ENCODE measurements at places on chromosomes 3 and 15.
A peak's percentile ranks its signal among the peaks of the same experiment; 100 is the strongest.

GRCh38 chr15:28097656-28098359, 1.3 kb downstream of the OCA2 start:
- no peak for DNase-seq

DNA sequence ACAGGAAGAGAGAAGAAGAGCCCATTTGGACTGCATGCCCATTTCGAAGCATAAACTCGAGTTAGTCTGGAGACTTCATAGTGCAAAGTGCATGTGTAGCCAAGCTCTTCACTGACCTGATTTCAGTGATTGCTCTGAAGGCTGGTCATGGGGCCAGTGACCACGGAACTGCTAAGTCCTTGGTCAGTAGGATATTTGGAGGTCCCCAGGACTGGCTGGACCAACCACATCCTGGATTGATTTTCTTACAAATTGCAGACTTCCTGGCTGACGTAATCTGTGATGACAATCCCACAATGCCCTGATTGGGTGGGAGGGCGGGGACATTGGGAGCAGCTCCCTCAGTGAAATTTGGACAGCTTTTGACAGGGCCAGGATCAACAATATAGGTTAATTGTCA, 233.4 kb downstream of the CACNA2D3 start:
- no peak for DNase-seq

GRCh38 chr15:83443076-83443847, 3.9 kb upstream of the SH3GL3 start:
- DNase-seq = no peak

DNA sequence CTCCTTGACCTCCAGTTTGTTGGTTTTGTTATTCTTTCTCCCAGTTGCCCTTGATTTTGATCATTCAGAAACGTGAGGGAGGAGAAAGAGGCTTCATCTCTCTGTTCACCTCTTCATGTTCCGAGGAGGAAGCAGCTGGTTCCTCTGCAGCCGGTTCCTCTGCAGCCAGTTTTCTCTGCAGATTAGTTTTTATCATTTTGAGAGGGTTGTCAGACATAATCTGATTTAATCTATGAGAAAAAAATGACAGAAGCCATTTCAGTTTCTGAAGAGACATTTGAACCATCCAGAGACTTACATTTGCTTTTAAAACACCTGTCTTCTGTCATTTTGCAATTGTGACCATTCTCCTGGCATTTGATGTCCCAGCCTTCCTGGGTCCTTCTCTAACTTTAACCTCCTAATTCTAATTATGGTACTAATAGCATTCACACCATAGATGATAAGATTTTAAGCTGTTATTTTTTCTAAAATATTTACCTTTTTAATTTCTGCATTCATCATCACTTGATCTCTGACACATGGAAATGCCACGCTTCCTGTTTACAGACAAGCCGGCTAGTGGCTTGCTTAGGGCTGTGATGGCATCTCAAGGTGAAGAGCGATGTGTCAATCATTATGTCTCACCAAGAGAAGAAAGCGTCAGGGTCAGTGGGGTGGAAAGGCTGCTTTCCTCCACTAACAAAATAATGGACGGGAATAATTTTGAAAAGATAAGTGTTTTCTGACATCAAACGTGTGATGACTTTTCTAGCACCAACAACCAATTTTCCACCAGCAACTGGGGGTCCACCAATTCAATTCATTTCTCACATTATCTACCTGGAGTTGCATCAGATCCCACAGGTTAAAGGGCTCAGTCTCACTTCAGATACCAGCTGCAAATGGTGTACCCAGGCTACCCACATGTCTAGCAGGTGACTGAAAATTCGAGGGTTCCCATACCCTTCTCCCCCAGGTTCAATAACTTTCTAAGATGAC, 76.4 kb downstream of the CHRNA7 start:
- no peak for DNase-seq

DNA sequence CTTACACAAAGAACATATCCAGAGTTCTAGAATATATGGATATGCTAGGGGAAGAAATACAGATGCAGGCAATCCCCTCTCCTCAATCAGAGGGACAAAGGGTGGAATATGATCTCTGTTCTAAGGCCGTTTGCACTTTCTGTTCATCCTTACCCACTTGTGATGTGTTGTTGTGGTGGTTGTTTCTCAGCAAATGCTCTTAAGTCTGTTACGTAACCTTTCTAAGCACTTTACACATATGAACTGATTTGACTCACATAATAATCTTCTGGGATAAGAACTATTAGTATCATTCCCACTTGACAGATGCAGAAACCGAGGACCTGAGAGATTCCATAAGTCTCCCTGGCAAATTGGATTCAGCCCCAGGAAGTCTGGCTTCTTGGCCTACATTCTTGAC, 40.5 kb downstream of the NGRN start:
- DNase-seq = no peak

GRCh38 chr15:77964193-77964592, 113.3 kb downstream of the TBC1D2B start:
- no peak for DNase-seq

DNA sequence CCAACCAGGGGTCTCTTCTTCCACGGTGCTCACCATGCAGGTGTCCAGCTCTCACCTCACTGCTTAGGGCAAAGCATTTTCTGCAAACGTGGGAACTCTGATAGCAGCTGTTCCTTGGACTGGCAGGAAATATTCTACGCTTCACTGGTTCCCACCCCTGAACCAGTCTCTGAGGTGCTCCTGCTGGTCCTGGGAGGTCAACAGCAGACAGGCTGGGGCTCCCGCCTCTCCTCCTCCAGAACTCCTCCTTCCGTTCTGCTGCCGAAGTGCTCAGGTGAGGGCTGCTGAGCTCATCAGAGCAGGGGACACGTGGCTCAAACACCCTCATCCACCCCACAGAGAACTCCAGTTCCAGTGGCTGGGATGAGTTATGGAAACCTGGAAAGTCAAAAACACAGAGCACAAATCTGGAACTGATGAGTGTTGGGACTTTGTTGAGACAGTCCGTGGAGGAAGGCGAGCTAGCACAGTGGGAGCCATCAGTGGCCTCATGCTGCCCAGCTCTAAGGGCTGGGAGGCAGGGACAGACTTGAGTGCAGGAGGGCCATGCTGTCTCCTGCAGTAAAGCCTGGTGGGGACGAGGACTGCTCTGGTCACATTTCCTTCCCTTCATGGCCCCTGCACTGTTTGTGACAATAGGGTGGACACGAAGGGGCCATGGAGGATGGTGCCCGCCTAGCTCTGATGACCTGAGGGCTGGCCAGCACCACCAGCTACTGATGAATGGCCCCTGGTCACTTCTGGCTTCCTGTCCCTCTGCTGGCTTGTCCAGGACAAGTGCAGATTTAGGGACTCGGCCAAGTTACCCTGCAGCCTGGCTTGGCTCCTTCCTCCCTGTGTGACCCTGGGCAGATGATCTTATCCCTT, 137.8 kb downstream of the KLF13 start:
- peak; percentile 46 for DNase-seq

GRCh38 chr15:40357723-40358470, at the start of gene DISP2:
DISP2 (plus strand) TSS chr15:40358219; CDS start chr15:40358322, 103 bp downstream.
- peak; percentile 94 for DNase-seq

- DNase-seq = no peak
These were observed 23.7 kb downstream of the RORA start for GRCh38 chr15:61205346-61205921.

- DNase-seq = no peak
These were observed 8.2 kb downstream of the RBPMS2 start for GRCh38 chr15:64767203-64767602.

GRCh38 chr3:24123596-24123995, 178.5 kb downstream of the NR1D2 start:
- no peak for DNase-seq

DNA sequence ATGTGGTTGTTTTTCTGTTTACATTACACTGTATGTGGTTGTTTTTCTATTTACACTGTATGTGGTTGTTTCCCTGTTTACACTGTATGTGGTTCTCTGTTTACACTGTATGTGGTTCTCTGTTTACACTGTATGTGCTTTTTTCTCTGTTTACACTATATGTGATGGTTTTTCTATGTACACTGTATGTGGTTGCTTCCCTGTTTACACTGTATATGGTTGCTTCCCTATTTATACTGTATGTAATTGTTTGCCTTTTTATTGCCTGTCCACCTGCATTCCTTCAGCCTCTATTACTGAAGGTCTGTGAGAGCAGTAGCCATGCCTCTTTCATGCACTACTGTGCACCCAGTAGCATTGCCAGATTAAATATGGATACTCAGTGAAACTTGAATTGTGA, 94.3 kb downstream of the MITF start:
- no peak for DNase-seq

GRCh38 chr3:46935168-46935858, 41.2 kb downstream of the CCDC12 start:
- no peak for DNase-seq

GRCh38 chr3:25386686-25387255, 41.3 kb upstream of the RARB start:
- no peak for DNase-seq

GRCh38 chr3:138919325-138919724, 27.6 kb downstream of the FOXL2 start:
- no peak for DNase-seq

- DNase-seq = no peak
These were observed 446.5 kb downstream of the CNTN3 start for GRCh38 chr3:74167926-74168325.

DNA sequence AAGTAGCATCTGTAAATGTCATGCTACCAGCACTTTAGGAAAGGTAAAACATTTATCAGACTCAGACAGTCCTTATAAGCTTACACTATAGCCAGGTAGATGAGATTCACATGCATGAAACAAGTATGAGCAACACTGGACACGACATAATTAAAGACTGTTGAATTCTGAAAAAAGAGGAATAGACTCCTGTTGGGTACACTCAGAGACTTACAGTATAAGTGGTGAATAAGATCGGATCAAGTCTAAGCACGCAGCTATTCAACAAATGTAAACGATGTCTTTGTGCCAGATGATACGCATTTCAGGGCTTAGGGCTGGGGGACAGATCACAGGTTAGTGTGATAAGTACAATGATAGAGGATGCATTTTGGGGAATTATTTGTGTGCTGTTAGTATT, 43.2 kb upstream of the SPPL2A start:
- no peak for DNase-seq

- no peak for DNase-seq
These were observed 11.0 kb downstream of the POMGNT2 start for GRCh38 chr3:43094851-43095250.

DNA sequence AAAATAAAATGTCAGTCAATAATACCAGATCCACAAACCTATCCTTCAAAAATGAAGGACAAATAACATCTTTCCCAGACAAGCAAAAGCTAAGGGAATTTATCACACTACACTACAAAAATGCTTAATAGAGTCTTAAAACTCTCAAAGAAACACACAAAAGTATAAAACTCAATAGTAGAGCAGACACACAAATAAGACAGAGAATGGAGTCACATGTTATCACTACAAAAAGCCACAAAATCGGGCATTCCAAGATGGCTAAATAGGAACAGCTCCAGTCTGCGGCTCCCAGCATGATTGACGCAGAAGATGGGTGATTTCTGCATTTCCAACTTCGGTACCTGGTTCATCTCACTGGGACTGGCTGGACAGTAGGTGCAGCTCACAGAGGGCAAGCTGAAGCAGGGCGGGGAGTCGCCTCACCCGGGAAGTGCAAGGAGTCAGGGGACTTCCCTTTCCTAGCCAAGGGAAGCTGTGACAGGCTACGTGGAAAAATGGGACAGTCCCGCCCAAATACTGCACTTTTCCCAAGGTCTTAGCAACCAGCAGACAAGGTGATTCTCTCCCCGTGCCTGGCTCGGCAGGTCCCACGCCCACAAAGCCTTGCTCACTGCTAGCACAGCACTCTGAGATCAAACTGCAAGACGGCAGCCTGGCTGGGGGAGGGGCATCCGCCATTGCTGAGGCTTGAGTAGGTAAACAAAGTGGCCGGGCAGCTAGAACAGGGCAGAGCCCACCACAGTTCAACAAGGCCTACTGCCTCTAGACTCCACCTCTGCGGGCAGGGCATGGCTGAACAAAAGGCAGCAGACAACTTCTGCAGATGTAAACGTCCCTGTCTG, 46.3 kb downstream of the SENP7 start:
- DNase-seq = no peak

Data from upper lobe of right lung (tissue), 1 donor.